ENCODE measurements at places on chromosomes 6 and 20.

DNA sequence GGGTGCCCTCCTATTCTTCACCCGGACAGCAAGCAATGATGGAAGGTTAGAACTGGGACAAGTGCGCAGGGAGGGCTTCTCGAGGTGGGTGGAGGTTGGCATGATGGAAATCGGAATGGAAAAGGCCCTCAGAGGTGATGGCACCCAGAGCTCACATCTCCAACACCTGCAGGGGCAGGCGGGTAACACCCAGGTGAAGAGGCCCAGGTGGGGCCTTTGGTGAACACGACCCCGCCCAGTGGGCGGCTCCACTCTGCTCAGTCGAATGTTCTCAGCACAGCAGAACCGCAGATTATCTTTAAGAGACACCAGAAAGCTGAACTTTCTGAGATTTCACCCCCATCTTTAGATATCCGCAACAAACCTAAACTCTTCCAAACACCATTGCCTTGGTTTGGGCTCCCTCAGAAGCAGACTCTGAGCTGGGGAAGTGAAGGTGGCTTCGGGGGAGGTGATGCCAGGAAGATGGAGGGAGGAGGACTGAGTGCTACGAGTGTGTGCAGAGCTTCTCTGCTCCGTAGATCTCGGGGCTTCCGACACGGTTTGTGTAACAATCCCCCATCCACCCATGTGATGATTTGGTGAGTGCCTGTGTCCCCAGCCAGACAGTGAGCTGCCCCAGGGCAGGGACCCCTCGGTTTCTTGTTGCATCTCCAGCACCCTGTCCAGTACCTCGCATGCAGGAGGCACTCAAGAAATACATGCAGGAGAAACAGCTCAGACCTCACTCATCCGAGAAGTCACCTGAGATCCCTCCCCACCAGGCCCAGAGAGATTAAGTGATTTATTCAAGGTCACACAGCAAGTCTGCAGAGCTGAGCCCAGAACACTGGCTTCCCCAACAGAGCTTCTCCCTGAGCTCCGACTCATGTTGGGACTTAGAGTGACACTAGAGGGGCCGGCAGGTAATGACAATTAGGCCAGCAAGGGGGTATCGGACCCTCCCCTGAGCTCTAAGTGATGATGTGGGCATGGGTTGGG lies 45.4 kb downstream of the BPIFB1 start:
- DNase-seq, result peak; percentile 12

- DNase-seq, result no peak
These were observed 95.6 kb downstream of the SNAP25 start for GRCh38 chr20:10314198-10314597.

GRCh38 chr20:31605902-31606803 lies 1.1 kb downstream of the ID1 start:
- peak; percentile 34 for DNase-seq

DNA sequence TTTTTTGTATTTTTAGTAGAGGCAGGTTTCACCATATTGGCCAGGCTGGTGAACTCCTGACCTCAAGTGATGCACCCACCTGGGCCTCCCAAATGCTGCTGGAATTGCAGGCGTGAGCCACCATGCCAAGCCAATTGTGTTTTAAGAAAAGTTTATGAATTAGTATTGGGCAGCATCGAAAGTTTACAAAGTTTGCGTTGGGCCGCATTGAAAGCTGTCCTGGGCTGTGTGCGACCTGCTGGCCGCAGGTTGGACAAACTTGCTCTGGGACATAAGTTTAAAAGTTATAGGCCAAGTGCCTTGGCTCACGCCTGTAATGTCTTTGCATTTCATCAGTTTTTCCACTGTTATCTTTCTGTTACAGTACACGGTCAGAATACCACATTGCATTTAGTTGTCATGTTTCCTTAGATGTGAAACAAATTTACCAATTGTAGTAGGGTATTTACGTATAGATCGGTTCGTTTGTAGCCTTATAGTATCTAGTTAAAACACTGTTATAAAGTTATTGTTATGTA lies 39.5 kb downstream of the ASXL1 start:
- no peak for DNase-seq

DNA sequence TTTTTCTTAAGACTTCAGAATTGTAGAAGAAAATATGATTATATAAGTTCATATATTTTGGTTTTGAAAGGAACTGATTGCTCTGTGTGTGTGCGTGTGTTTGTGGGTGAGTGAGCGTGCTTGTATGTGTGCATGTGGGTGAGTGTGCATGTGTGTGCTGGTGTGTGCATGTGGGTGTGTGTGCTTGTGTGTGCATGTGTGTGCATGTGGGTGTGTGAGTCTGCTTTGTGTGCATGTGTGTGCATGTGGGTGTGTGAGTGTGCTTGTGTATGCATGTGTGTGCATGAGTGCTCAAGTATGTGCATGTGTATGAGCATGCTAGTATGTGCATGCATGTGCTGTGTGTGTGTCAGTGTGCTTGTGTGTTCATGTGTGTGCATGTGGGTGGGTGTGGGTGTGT lies 238.5 kb downstream of the CDC5L start:
- no peak for DNase-seq

DNA sequence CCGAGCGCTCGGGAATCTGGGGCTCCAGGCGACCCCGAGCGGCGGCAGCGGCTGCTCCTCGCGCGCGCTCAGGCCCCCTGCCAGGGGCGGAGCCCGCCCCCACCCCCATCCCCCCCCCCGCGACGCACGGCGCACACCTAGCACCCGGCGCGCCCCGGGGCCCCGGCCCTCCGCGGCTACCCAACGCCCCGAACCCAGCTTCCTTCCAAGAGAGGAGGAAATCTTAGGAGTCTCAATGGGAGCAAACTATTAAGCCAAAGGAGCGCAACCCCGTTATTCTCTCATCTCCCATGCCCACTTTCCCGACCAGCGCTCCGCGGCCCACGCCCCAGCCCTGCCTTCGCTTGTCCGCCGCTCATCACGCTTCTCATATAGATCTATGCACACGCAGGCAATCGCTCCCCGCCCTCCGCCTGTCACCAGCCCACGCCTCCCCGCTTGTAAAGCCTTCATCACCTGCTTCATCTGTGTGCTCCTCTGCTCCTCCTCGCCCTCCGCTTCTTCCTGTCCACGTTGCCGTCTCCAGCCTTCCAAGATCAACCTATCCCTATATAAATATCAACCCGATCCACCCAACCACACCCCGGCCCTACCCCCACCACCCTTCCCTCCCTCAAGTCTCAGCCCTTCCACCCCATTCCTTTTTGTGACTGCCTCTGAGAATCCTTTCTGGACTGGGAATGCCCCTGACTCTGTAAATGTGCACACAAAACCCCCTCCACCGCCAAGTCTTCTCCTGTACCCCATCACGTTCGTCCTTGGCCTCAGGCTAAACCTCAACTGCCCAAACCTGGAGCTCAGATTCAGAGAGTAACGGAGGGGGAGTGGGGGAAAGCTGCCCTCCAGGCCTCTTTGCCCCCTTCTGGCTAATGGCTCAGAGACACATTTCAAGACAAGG lies at the start of gene DLK2:
DLK2 (minus strand) TSS at position 18 of the 898 bp plus-strand sequence. CDS start 723 bp downstream, outside the sequence.
- DNase-seq, result peak; percentile 35
